ENCODE measurements at places on chromosomes 13 and 19. TPM values are rescaled to one million over a fixed set of nuclear protein-coding genes. Genes with fewer than 3 reads are reported as not detected.

The SHISA7 gene
- total RNA-seq = 0.75 TPM

The LTBP4 gene
- 477 TPM for total RNA-seq

The ZNF490 gene
- 7.5 TPM for total RNA-seq

The DDX49 gene
- 56.1 TPM for total RNA-seq

The FCGBP gene
- 1,603 TPM for total RNA-seq

The TNFSF13B gene
- 7.1 TPM for total RNA-seq

DNA sequence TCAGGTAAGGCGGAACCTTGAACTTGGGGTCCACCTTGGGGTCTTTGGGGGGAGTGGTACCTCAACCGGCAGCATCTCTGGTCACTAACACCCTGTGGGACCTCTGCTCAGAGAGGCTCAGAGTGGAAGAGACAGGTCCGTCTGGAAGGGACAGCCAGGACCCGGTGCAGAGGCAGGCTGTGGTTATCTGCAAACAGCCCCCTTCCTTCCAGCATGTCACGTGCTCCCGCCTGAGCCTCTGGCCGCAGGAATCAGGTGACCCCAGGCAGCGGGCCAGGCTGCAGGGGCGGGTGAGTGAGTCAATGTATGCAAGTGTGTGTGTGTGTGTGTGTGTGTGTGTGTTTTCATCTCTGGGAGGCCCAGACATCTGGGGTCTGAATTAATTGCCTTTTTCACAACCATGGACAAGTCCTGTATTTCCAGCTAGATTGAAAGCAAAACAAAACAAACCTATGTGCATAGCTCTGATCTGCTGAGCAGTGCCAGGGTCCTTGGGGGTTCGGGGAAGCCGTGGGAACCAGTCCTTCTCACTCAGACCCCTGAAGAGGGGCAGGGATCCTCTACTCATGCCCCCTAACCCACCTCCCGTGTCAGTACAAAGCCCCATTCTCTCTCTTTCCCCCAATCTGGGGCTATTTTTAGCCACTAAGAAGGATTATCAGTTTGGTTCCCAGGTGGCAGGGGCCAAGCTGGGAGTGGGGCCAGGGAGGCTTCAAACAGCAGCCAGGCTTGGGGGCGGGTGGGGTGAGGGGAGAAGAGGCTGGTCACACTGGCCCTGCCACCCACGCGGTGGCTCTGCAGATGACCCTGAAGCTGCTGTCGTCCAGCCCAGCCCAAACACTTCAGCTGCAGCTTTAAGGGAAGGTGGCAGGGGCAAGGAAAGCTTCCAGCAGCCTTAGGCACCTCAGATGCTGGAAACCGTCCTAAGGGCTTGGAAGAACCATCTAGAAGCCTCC lies 31.4 kb downstream of the CERS4 start:
- peak; percentile 82 for DNase-seq

- DNase-seq = no peak
Observed at GRCh38 chr13:30580852-30581502, 36.7 kb upstream of the USPL1 start.

DNA sequence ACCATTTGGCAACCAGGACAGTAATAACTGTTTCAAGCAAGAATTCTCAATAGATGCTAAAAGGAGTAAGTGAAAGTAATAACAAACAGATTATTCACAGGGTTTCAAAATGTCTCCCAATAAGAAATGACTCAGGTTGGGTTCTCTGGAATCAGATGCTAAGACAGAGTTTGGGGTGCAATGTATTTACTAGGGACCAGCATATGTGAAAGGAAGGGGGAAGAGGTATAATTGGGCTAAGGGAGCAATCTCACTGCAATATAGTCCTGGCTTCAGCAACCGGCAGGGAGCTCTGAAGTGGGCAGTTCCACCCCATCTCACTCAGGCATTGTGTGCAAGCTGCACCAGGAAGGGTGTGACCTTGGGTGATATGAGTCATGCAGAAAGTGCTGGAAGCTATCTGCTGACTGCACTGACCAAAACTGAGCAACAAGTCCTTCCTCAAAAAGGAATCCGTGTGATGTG lies 23.4 kb downstream of the ZDHHC20 start:
- DNase-seq = peak; percentile 63

Measured in transverse colon (tissue), 4 donors.